Stimulated activated naive CD8-positive, alpha-beta T cell treated with anti-CD3 and anti-CD28 coated beads, Interleukin-15, Interleukin-2, amounts not matched to agents 100 U/mL and 50 U/mL, for 24 hours (primary cell): ENCODE measurements at places on chromosomes 1 and 21.

GRCh38 chr21:45406801-45407628, 2.0 kb downstream of the COL18A1 start:
- no peak for DNase-seq

DNA sequence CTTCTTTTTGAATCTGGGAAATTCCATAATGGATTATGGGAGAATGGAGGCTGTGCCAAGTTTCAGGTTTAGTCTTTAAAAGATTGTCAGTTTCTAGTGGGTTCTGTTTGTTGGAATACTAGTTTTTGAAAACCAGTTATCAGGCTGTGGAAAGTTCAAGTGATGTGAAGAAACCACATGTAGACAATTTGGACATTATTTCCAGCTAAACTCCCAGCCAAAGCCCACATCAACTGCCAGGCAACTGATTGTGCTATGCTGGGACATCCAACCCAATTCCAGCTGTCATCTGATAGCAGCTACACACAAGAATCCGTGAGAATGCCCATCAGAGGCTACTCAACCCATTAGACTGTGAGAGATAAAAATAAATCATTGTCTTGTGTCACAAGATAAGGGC, 546.1 kb upstream of the ADAMTS5 start:
- DNase-seq: no peak

- no peak for DNase-seq
These were observed 23.9 kb downstream of the FASLG start for GRCh38 chr1:172682812-172683211.

DNA sequence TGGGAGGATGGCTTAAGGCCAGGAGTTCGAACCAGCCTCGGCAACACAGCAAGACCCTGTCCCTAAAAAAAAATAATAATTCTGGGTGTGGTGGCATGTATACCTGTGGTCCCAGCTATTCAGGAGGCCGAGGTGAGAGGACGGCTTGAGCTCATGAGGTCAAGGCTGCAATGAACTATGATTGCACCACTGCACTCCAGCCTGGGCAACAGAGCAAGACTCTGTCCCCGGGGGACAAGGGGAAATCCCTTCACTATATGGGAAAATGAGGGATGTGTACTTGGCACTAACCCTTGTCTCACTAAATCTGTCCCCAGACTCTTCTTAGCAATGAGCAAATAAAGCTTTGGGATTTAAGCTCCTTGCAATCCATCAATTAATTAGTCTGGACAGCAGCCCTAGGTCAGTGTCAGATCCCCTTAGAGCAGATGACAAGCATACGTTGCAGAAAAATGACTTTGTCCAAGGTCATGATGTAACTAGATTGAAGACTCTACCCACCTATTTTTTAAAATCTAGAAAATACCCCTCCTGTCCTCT, 9.4 kb downstream of the KDM5B start:
- no peak for DNase-seq

- DNase-seq: peak; percentile 94
These were observed at the start of gene VAMP3 for GRCh38 chr1:7770997-7771822. Gene VAMP3, plus strand, starts transcription at chr1:7771296. Its CDS starts 88 bp downstream, at chr1:7771384.

- no peak for DNase-seq
These were observed 77.8 kb downstream of the TMEM53 start for GRCh38 chr1:44596511-44596910.

DNA sequence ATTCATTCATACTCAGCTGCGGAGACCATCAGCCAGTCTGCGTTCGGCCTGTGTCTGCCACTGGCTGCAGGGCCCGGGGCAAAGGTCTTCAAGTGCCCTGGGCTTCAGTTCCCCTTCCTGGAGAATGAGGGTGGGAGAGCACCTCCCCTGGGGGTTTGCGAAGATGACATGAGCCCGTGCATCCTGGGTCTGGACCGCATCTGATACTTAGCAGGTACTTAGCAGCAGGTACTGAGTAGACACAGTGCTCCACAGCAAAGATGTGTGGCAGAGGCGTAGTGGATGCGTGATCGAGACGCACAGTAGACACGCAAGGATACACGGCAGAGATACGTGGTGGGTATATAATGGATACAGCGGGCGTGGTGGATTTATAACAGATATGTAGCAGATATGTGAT, 51.3 kb downstream of the PRKCZ start:
- DNase-seq: no peak
